ENCODE measurements at places on chromosomes 6 and 20.
A peak's percentile ranks its signal among the peaks of the same experiment; 100 is the strongest.

DNA sequence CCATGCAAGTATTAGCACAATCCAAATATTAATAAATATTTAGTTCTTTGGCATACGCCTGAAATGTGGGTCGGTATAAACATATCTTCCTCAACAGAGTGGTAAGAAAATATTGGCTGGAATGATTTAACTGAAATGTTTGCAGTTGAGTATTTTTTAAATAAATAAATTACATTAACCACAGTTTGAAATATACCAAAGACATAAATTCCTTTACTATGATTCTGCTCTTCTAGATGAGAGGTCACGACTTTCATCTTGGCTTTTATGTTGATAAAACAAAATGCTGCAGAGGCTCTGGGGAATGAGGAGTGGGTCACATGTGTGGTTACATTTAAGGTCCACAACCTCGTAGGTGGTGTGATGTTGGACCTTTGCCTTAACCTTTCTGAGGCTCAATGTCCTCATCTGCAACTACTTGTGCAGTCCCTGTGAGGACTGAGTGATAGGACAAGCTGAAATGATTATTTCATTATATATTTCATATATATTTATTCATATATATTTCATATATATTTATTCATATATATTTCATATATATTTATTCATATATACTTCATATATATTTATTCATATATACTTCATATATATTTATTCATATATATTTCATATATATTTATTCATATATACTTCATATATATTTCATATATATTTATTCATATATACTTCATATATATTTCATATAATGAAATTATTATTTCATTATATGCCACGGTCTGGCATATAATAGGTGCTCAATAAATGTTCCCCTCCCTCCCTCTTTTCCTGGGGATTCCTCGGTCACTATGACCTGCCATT lies 107.4 kb downstream of the SAMD5 start:
- DNase-seq = no peak
- H3K4me1 ChIP-seq = no peaks in the 10 kb centered on the region
- H3K27ac ChIP-seq = no peak overlapping the region
- no peaks in the 10 kb centered on the region for H3K36me3 ChIP-seq
- H3K27me3 ChIP-seq = no peaks in the 10 kb centered on the region

- DNase-seq = no peak
- H3K27ac ChIP-seq = no peak overlapping the region
- H3K4me3 ChIP-seq = no peak overlapping the region
Observed at GRCh38 chr6:75345413-75345812, 60.8 kb upstream of the TMEM30A start.

GRCh38 chr6:31952140-31952805 lies 6.4 kb downstream of the CFB start:
- H3K27ac ChIP-seq = no peak overlapping the region
- H3K27me3 ChIP-seq = no peaks in the 10 kb centered on the region
- no peak overlapping the region for H3K4me3 ChIP-seq
- peaks cover 4% of the 10 kb centered on the region for H3K4me1 ChIP-seq
- H3K36me3 ChIP-seq = peaks cover 51% of the 10 kb centered on the region

- no peaks in the 10 kb centered on the region for H3K36me3 ChIP-seq
- H3K4me1 ChIP-seq = peaks cover 71% of the 10 kb centered on the region
- no peaks in the 10 kb centered on the region for H3K27me3 ChIP-seq
- H3K4me3 ChIP-seq = no peak overlapping the region
- peak overlapping the region; percentile 46 for H3K27ac ChIP-seq
- no peak for DNase-seq
Observed at GRCh38 chr6:138971601-138972000, 16.5 kb downstream of the REPS1 start.

DNA sequence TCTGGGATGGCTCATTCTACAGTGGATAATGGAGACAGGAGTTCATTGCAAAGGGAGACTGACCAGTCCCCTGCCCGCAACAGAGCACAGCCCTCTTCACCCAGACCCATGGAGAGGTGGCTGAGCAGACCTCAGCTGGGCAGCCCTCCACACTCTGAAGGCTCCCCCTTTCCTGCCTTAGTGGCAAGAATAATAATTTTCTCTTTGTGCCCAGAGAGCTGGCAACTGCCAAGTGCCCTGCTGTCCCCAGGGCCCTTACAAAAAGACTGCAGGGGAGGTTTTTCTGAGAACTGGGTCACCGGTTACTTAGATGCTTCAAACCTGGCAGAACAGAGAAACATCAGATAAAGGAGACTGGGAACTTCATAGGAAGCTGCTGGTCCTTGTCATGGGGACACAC lies 35.4 kb upstream of the ZNFX1 start:
- DNase-seq = no peak
- H3K27ac ChIP-seq = no peak overlapping the region
- H3K4me1 ChIP-seq = peaks cover 3% of the 10 kb centered on the region
- H3K36me3 ChIP-seq = peaks cover 6% of the 10 kb centered on the region
- no peak overlapping the region for H3K4me3 ChIP-seq

DNA sequence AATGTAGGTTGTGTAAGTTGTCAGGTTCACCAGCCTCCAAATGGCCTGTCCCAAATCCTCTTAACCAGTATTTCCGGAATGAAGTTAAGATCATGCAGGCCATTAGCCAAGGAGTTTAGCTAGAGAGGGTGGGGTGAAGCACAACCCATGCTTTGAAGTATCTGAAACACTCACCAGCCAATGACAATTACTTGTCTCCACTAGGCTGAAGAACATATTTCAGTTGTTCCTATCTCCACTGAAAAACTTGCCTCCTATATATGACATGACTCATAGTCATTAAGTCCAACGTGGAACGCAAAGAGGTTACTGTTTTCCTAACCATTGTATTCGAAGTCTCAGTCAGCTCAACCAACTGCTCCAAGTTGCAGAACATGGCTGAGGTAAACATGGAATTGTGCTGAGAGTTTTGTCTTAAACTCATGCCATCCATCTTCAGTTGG lies 37.4 kb upstream of the TNFAIP3 start:
- H3K27ac ChIP-seq = no peak overlapping the region
- H3K27me3 ChIP-seq = no peaks in the 10 kb centered on the region
- H3K4me1 ChIP-seq = peaks cover 17% of the 10 kb centered on the region
- H3K36me3 ChIP-seq = no peaks in the 10 kb centered on the region
- no peak for DNase-seq

- H3K27ac ChIP-seq = no peak overlapping the region
- peaks cover 78% of the 10 kb centered on the region for H3K36me3 ChIP-seq
- H3K4me1 ChIP-seq = peaks cover 4% of the 10 kb centered on the region
Observed at GRCh38 chr6:152273002-152273401, 364.2 kb downstream of the SYNE1 start.

DNA sequence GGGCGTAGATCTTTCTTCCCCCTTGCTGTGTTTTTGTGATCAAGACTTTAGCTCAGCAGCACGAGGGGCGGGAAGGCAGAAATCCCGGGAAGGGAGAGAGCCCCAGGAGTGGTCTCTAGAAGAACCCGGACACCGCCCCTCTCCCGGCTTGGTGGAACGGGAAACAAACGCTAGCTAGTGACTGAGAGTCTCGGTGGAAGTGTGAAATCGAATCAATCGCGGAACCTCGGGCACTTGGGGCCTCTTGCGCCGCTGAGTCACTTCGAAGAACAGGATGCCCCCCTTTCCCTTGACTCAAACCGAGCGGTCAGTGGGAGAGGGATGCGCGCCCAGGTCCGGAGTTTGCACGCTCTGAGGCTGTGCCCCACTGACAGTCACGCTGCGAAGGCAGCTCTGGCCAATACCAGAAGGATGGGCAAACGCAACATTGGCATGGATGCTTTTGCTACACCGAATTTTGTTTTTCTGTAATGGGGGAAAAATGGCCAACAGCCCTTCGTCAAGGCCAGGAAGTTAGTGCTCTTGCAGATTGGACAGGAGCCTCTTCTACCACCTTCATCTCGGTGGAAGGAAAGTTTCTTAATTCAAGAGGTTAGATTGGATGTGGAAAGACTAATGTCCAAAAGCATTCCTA lies 1.6 kb upstream of the OLIG3 start:
- H3K36me3 ChIP-seq = peaks cover 9% of the 10 kb centered on the region
- H3K4me3 ChIP-seq = peak overlapping the region; percentile 25
- H3K27me3 ChIP-seq = peaks cover 80% of the 10 kb centered on the region
- no peak for DNase-seq

DNA sequence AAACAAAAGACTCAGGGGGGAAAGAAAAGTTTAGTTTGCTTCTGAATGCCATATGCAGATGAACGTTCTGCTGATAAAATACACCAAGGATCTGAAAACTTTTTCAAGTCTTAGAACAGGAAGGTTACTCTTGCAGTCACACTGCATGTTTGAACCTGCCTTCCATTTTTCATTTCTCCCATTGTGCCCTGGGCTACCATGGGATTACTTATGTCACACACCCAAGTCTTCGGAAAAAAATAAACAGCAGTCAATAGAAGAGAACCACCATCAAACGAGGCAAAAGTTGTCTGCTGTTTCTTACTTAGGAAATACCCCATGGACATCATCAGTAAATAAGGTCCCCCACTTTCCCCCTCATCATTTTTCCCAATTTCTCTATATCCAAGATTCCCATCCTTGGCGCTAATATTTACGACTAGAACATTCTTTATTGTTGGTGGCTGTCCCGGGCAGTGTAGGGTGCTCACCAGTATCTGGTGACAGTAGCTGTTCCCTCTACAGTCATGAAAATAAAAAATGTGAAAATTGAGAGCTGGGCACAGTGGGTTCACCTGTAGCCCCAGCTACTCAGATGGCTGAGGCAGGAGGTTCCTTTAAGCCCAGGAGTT lies 202.5 kb downstream of the BCAS1 start:
- no peak for DNase-seq
- H3K27ac ChIP-seq = peak overlapping the region; percentile 88
- H3K4me1 ChIP-seq = peaks cover 32% of the 10 kb centered on the region

DNA sequence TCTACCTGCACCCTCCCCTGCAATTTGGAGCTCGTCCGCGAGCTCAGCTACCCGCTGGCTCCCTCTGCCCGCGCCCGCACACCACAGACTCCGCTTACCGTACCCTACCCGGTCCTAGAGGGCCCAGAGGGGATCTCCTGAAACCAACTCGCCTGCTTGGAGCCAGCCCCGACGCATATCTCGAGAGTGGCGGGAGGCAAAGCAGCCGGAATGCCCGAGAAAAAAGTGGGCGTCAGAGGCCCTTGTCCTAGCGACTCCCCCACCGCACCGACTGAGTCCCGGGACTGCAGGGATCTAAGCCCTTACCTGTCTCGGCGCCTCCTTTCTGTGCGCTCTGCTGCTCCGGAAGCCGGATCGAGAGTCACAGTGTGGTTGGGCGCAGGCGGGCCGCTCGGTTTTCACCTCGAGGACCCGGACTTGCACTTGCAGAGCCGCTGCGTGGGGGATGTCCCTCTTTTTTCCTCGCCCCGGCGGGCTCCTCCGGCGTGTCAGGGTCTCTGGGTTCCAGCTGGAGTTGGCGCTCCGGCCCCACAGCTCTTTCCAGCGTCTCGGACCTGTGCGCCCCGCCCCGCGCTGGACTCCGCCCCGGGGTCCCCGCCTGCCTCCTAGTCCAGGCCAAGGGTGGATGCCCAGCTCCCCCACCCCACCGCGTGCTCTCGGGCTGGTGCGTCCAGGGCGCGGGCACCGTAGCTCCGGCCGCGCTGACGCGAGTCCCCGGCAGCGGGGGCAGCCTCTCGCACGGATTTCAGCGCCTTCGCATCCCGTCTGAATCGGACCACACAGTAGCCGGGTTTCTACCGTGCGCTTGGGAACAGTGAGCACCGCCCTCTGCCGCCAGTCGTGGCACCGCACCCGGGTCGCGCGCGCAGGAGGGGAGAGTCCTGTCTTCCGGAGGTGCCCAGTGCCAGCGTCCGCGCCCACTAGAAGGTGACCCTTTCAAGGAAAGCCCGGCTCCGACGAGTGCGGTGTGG lies at the start of gene PROKR2:
PROKR2 (minus strand) TSS at position 767 of the 971 bp plus-strand sequence. CDS start 2,585 bp downstream, outside the sequence.
- H3K4me1 ChIP-seq = peaks cover 2% of the 10 kb centered on the region
- H3K27me3 ChIP-seq = peaks cover 29% of the 10 kb centered on the region
- no peak within 1 kb of the TSS for H3K4me3 ChIP-seq
- no peaks in the 10 kb centered on the region for H3K36me3 ChIP-seq
- no peak for DNase-seq

DNA sequence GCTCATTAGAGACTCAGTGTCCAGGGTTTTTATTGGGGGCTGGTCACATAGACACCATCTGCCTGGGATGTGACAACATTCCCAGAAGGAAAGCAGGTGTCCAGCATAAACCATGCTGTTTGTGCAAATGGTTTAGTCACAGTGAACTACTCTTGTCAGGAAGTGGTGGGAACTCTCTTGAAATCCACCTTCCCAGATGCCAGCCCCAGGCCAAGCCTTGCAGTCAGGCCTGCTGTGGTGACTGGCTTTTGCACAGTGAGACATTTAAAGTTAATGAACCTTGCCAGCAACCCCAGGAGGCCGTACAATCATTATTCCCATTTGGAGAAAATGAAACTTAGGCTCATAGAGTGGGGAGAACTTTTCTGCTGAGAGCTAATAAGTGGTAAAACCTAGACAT lies 242.5 kb upstream of the KCNG1 start:
- no peak for DNase-seq
- H3K27ac ChIP-seq = no peak overlapping the region
- H3K4me3 ChIP-seq = no peak overlapping the region

GRCh38 chr20:63496596-63497120 lies 2.2 kb downstream of the EEF1A2 start:
- no peak for DNase-seq
- no peaks in the 10 kb centered on the region for H3K36me3 ChIP-seq
- H3K27me3 ChIP-seq = peaks cover 30% of the 10 kb centered on the region
- no peak overlapping the region for H3K27ac ChIP-seq
- peaks cover 6% of the 10 kb centered on the region for H3K4me1 ChIP-seq

GRCh38 chr20:43681991-43682410 lies 15.1 kb downstream of the MYBL2 start:
- H3K27ac ChIP-seq = no peak overlapping the region
- DNase-seq = no peak
- no peaks in the 10 kb centered on the region for H3K27me3 ChIP-seq
- no peaks in the 10 kb centered on the region for H3K4me1 ChIP-seq
- peak overlapping the region; percentile 60 for H3K4me3 ChIP-seq

GRCh38 chr20:20224806-20225205 lies 143.1 kb upstream of the INSM1 start:
- H3K4me3 ChIP-seq = no peak overlapping the region
- DNase-seq = no peak
- H3K27ac ChIP-seq = no peak overlapping the region
- no peaks in the 10 kb centered on the region for H3K36me3 ChIP-seq

Measured in naive thymus-derived CD8-positive, alpha-beta T cell (primary cell).